Stimulated activated CD4-positive, alpha-beta T cell treated with anti-CD3 and anti-CD28 coated beads, Interleukin-15, amount 100 ng/mL, for 24 hours (primary cell): ENCODE measurements at places on chromosomes 4 and X.

DNA sequence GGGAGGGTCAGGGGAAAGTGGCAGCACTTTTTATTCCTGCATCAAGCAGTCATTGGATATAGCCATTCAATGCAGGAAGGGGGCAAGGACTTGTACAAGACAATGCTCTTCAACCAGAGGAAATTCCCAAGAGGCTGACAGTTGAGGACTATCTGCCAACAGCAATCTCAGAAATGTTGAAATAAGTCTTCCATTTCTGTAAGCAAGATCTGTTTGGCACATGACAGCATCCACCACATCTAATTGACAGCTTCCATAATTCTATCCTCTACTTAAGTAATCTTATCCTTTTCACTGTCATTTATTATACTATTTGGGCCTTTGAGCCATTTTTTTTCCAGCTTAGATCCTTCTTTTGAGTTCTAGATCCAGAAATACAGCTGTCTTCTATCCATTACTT lies 110.7 kb downstream of the CFAP299 start:
- DNase-seq: no peak

GRCh38 chr4:85933291-85933640 lies 426.6 kb downstream of the MAPK10 start:
- DNase-seq: no peak

- DNase-seq: no peak
Measured at GRCh38 chr4:63308697-63309096, 1100.6 kb downstream of the TECRL start.

- no peak for DNase-seq
Measured at GRCh38 chr4:61128682-61129081, 71.4 kb upstream of the ADGRL3 start.

DNA sequence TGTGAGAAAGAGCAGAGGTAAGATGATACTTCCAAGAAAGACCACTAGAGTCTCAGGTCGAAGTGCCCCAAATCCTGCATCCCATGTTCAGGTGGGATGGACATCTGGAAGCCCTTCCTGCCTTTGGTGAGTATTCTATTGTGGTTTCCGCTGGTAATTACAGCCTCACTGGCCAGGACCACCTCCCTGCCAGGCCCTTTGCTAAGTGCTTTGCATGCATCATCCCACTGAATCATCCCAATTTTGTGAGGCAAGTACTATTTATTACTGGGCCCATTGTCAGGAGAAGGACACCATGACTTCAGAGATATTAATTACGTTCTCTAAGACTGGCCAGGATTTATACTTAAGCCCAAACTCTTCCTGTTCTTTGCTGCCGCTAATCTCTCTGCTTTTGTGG lies 10.7 kb upstream of the PASD1 start:
- no peak for DNase-seq

- peak; percentile 25 for DNase-seq
Measured at GRCh38 chr4:3009422-3009821, 46.1 kb downstream of the GRK4 start.

DNA sequence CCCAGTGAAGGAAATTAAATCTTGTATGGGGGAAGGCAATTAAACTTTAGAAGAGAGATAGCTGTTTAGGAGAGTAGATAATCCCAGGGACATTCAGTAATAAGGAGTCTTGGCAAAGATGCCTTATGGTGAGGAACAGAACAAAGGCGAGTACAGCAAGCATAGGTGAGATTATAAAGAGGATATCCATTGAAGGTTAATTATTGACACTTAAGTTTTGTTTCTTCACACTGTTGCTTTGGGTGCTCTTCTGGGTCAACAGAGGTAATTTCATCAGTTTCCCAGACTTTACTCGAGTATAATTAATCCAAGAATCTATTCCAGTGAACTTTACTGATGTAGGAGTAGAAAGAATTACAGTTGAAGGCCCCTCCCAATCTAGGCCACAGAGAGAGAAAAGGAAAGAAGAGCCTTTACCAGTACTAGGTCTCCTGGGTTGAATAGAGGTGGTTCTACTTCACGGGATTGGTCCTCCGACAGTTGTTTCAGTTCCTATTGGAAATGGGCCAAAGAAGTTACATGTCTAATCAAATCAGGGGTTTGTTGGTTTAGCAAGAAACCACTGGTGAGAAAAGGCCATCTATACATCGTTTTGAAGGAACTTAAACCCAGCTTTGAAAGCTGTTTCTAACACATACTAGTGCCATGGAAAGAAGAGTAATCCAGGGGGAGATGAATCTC lies 27.2 kb downstream of the EPGN start:
- no peak for DNase-seq

- no peak for DNase-seq
Measured at GRCh38 chrX:118074196-118074595, 42.4 kb downstream of the KLHL13 start.

DNA sequence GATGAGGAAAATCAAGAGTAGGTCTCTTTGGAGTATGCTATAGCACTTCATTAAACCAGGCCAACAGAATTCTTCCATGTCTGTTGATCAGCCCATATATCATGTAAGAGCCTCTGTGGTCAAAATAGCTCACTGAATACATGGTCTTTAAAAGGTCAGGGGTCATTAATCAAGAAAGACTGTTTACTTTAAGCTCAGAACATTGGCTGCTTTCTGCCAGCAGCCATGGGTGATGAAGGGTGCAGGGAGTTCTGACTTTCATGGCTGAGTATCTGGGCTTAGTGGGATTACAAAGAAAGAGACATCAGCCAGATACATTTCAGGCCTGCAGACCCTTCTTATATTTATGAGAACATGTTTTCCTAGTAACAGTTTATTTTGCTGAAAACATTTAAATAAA lies 7.1 kb upstream of the C4orf54 start:
- no peak for DNase-seq

- DNase-seq: no peak
Measured at GRCh38 chrX:68754406-68754805, 74.4 kb upstream of the EFNB1 start.

DNA sequence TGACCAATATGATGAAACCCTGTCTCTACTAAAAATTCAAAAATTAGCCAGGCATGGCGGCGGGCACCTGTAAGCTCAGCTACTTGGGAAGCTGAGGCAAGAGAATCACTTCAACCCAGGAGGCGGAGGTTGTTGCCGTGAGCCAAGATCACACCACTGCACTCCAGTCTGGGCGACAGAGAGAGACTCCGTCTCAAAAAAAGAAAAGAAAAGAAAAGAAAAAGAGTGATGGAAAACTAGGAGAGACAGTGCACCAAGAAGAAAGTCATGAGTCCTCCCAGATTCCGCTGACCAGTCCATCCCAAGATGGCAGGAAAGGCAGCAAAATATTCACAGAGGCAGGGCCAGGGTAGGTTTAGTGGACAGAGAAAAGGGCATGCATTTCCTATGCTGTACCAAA lies 226.9 kb downstream of the ASMT start:
- DNase-seq: no peak

DNA sequence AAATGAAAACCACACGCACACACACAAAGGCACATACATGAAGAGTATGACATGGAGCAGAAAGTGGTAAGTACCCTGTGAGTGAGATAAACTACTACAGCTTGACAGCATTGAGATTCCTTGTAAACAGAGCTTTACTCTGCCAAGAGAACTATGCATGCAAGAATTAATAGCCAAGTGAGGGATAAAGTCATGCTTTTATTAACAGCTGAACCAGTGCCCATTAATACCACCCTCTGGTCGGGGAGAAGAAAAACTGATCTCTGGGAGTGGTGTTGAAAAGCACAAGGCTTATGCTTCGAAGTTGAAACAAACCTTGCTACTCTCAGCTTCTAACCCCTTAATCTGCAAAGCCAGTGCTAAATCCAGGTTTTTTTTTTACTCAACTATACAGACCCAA lies 95.9 kb upstream of the C1QTNF7 start:
- DNase-seq: no peak

- DNase-seq: no peak
Measured at GRCh38 chr4:88745581-88746163, 48.0 kb upstream of the NAP1L5 start.

GRCh38 chr4:185201977-185202962 lies 1.5 kb downstream of the CFAP97 start:
- peak; percentile 49 for DNase-seq

DNA sequence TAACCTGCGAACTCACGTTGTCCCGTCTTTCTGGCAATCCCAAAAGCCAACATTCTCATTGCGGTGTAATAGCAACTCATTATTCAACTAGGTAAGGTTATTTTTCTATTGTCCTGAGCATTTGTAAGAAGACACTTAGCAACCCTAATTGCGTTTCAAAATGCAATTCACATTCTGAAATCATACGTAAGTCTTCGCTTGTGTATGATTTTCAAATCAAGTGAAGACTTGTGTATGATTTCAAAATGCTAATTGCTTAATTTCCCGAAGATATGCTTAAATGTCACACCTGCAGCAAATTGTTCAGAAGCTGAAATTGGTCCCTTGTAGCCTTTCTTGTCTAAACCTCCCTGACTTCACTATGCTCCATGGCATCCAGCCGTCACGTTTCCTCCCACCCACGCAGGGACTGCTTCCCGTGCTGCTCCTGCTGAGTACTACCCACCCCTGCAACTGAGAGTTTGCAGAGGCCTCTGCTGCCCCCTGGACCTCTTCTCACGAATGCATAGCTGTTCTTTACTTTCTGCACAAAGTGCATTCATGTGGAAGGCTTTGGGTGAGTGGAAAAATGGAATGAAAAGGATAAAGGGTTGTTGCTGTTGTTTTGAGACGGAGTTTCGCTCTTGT lies 40.8 kb upstream of the CLDN24 start:
- no peak for DNase-seq

DNA sequence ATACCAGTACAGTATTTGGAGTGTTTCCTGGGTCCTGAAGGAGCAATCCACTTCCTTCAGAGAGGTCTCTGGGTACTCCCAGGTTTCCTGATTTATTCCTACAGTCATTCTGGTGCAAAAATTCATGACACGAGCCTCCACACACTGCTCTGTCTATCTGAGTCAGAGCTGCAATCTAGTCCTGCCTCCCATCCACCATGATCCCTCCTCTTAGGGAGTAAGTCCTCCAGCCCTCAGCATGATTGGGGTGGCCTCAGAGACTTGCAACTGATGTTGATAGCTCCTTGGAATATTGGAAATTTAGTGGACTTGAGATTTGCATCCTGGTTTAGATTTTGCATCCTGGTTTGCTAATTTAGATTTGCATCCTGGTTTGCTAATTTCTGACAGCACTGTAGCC lies 20.5 kb downstream of the CNGA1 start:
- no peak for DNase-seq

DNA sequence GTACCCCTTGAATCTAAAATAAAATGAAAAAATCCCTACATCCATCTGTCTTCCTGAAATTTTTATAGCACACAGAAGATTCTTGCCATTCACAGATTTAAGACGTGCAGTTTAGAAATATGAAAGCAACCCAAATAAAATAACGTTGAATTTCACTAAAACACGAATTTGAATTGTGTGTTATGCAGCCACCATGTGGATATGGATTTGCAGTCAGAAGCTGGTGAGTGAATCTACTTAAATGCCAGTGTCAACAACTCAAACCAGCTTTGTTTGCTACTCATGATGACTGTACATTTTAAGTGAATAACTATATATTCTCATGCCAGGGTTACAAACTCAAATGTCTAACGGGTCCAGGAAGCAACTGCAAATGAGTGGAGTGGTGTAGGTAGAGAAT lies 173.0 kb upstream of the HAND2 start:
- no peak for DNase-seq

DNA sequence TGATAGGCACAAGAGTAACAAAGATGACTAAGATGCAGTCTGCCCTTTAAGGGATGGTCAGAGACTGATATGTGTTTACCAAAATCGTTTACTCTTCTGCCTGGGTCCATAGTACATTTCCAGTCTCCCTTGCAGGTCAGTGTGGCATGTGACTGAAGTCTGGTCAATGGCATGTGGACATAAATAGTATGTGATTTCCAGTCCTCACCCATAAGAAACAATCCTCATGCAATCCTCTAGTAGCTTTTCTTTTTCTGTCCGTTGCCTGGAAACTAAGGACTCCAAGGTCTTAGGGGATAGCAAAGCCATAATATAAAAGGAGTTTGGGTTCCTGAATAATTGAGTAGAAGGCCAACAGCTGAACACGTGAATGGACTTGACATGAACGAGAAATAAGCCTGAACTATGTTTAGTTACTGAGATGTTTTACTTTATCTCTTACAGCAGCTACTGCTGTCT lies 1.1 kb downstream of the SLC9B2 start:
- no peak for DNase-seq

GRCh38 chr4:95729596-95729995 lies 110.3 kb upstream of the PDHA2 start:
- DNase-seq: no peak

DNA sequence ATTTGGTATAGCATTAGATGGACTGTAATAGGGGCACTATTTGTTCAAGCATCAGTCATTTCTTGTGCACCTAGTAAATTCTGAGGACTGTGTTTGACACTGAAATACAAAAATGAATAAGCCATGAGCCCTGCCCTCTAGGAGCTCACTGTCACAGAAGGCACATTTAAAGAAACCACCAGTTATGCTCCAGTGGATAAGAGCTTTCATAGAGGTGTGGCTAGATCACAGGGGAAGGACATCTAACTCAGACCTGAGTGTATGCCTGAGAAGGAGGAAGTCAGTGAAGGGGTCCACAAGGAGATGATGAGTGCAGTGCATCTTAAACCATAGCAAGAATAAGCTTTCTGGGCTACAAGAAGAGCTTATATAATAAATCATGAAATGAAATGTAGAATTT lies 40.1 kb downstream of the BTC start:
- DNase-seq: no peak

- no peak for DNase-seq
Measured at GRCh38 chr4:149077181-149077580, 635.0 kb upstream of the NR3C2 start.

DNA sequence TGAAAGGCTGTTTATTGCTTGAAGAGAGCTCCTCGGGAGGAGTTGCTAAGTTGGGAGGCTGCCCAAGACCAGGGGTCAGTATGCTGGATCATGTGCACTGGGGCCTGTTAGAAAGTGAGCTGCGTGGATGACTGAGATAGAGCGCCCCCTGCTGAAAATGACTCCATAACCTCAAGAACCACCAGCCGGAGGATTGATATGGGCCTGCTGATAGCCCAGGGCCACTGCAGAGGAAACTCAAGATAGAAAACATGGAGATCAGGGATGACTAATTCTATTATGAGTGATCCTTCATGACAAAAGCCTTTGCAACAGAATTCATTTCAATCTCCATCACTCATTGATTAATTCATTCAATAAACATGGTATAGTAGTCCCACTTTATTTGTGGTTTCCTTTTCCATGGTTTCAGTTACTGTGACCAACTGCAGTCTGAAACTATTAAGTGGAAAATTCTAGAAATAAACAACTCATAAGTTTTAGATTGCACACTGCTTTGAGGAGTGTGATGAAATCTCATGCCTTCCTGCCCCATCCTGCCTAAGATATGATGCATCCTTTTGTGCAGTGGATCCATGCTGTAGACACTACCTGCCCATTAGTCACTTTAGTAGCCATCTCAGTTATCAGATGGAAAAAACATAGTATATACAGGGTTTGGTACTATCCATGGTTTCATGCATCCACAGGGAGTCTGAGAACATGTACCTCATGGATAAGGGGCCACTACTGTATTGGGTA lies 126.7 kb upstream of the MBNL3 start:
- DNase-seq: peak; percentile 49

GRCh38 chrX:134241960-134242619 lies 5.1 kb downstream of the CCDC160 start:
- DNase-seq: no peak

GRCh38 chr4:96173756-96174155 lies 333.9 kb downstream of the PDHA2 start:
- no peak for DNase-seq
